Left lobe of liver (tissue), 2 donors: ENCODE measurements at places on chromosomes 2 and 18.

DNA sequence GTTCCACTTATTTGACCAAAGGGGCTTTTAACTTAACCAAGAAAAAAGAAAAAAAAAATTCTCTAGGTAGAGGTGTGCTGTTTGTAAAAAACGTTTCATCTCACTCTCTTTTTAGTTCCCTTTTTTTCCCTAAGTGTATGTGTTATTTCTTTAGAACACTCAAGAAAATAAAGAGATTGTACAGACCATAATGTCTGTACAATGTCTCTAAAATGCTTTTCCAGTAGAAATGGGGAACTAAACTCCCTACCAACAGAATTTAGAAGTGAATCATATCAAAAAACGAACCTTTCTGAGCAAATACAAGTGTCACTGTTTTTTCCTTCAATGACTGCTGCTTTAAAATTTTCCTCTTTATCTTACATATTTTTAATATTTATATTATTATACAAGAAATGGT, 72.0 kb downstream of the CDH7 start:
- no peak for DNase-seq

DNA sequence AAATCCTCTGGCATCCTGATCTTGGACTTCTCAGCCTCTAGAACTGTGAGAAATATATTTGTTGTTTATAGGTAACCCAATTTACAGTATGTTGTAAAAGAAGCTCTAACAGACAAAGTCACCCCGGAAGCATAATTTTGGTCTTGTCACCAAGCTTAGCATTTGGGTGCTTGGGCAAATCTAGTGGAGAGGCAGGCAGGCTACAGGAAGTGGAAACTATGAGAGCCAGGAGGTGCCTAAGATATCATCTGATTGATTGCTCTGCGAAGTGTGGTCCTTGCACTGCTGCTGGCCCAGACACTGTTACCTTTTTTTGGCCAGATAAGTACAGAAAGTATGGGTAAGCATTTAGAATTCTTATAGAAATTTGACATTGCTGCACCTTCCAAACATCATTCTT, 102.9 kb downstream of the CDC42EP3 start:
- DNase-seq, result no peak

DNA sequence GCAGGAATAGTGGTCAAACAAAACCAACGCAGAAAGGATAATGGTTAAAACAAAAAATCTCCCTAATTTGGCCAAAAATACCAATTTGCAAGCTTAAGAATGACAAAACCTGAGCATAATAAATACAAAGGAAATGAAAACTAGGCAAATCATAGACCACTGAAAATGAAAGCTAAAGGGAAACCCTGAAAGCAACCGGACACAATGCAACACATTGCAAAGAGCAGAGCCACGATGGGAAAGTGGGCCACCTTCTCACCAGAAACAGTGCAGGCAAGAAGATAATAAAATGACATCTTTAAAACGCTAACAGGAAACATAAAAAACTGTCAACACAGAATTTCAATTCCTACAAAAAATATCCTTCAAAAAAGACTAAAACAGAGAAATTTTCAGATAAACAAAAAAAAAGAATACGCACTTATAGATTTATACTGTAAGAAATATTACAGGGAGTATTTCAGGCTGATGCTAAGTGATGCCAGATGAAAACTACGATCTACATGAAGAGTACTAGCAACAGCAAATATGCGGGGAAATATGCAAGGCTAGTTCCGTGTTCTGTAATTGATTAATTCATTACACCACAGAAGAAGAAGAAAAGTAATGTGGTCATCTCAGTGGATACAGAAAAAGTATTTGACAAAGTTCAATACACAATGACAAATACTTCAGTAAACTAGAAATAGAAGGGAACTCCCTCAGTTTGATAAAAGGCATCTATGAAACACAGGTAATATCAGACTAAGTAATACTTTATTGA, 239.5 kb downstream of the L3MBTL4 start:
- DNase-seq, result no peak

- DNase-seq, result no peak
These were observed 205.9 kb downstream of the SNTG2 start for GRCh38 chr2:1156531-1156930.

GRCh38 chr2:46796843-46797625, 118.6 kb downstream of the MCFD2 start:
- DNase-seq, result no peak

- no peak for DNase-seq
These were observed 335.4 kb upstream of the CDH2 start for GRCh38 chr18:28512357-28512756.

DNA sequence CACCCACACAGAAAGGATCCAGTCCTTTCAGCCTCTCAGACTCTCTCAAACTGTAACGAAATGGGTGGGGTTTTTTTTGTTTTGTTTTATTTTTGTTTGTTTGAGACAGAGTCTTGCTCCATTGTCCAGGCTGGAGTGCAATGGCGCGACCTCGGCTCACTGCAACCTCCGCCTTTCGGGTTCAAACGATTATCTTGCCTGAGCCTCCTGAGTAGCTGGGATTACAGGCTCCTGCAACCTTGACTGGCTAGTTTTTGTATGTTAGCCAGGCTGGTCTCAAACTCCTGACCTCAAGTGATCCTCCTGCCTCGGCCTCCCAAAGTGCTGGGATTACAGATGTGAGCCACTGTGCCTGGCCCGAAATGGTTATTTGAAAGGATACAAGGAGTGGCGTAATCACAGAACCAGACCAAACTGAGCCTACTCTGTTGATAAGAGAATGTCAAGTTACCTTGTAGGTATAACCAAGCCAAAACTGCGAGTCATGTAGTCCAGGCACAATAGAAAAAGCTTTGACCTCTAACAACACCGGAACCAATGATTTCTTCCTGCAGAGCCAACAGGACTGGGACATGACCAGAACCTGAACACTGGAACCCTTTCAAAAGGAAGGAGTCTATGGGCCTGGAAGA, 72.5 kb downstream of the NCAPH start:
- no peak for DNase-seq

GRCh38 chr2:200455958-200456421, 53.9 kb downstream of the KCTD18 start:
- no peak for DNase-seq

GRCh38 chr18:55083461-55083860, 124.2 kb upstream of the CCDC68 start:
- DNase-seq, result no peak

- no peak for DNase-seq
These were observed 506.2 kb upstream of the TMEFF2 start for GRCh38 chr2:192700934-192701333.

DNA sequence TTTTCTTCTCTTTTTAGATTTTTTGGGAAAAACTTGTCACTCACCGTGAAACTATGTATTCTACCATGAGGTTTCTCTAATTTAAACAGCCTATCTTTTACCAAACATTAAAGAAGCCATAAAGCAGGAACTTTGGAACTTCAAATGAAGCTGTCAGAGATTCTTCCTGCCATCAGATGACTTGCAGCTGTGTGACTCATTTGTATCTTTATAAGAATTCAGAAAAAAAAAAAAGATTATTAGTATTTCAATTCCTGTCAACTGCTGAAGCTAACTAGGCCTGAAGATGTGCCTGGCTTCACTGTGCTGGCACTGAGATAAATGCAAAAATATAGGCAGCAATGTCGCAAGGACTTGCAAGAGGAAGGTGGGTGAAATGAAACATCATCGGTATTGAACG, 1399.1 kb upstream of the PIK3C3 start:
- DNase-seq, result no peak

DNA sequence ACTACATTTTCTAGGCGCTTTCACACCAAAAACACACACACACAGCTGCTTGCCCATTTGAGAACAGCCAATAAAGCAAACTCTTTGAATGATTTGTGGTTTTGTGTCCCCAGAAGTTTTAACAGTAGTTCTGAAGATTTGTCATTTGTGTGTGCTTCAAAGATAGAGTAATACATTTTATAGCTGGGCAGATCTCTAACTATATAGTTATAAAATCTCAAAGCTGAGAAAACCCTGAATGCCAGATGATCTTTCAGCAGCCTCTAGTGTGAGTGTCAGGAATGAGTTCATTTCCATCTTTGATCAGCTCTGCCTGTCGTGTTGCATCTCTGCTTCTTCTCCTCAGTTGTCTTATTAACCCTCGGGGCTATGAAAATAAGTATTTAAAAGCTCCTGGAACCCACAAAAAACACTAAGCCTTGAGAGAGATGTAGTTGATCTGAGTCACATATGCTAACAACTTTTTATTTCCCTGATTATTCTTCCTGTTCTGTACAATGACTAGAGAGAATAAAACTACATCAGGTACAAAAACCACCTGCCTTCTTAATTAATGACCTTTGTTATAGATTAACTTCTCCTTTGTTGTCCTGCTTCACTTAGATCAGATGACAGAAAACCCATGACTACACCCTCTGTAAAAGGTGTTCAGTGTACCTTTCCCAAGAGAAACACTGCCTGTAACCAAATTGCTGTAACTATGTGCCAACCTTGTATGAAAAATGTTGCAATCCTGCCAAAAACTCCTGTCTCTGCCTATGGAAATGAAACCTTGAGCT, 30.0 kb upstream of the SLC3A1 start:
- no peak for DNase-seq

DNA sequence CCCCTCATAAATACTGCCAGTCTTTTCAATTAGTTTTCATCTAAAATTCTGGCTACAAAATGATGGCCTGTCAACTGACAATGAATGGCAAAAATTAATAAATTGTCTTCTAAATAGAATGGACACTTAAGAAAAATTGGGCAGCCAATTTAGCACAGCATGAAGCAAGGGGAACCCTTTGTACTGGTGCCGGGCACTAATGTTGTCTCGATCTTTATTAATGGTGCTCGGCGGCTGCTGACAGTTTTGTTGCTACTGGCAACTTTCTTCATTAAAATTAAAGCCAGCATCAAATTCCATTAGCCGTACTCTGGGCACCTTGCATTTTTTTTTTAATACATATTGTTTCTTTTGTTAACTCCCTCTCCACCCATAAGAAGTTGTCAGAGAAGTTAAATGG, 309.3 kb downstream of the GBX2 start:
- no peak for DNase-seq

- DNase-seq, result peak; percentile 61
These were observed 35.4 kb downstream of the FASTKD2 start for GRCh38 chr2:206800506-206801417.

DNA sequence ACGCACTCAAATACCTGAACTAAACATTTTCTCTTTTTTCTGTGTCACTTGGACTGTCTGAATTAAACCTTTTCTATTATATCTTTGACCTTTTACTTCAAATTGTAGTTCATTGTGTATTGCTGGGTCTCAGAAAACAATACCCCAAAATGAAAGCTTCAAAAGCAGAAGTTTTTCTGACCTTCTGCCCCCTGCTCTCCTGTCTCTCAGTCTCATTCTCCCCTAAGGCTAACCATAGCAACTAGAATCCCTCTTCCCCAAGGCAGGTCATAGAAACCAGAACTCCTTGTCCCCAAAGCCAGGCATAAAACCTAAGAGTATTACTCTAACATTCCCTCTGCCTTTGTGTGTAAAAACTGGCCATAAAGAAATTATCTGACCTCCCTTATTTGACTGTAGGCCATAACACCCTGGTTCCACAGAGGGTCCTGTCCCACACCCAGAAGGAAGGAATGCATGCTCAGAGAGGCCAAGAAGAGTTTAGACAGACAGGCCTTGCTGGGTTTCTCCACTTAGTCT, 93.5 kb upstream of the B3GNT2 start:
- no peak for DNase-seq

- DNase-seq, result no peak
These were observed 23.8 kb upstream of the TXNDC2 start for GRCh38 chr18:9861933-9862332.

DNA sequence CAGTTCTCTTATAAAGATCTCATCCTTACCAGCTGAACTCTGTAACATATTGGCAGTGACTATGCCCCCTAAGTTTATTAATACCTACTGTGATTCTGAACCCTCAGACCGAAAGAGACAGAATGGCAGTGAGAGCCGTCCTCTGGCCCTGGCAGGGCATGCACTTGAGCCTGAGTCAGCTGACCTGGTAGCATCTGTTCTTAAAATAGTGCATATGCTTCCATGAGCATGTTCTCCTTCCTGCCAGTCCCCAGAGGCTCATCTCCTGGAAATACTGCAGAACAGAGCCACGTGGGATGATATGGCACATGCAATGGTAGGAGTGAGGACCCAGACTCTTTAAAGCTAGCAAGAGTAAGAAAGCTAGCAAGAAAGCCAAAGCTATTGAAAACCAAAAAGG, 59.0 kb downstream of the RASGRP3 start:
- DNase-seq, result no peak

- DNase-seq, result no peak
These were observed 30.6 kb upstream of the EPG5 start for GRCh38 chr18:45997700-45998151.

DNA sequence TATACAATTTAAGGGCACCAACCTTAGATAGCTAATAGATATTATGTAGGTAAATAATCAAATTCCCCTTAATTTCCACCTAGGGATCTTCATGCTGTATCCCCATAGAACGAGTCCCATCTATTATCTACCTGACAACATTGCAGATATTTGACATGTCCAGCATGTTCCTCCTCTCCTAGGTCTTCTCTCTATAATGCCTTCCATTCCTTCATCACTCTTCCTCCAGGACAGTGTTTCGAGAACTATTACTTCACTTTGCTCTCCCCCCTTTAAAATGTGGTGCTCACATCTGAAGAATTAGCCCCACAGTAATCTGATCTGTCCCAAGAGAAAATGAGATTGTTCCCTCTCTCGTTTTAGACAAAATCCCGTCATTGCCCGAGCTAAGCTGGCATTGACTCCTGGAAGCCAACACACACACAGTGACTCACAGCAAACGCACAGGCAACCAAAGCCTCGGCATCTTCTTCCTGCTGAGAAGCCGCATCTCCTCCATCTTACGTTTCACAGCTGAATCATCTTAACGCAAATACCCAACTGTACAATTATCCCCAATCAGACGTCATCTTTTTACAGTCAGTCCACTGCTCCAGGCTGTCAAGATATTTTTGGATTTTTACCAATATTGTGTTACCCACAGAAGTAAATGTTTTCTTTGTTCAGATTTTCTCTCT, 162.9 kb upstream of the AGAP1 start:
- DNase-seq, result no peak

- DNase-seq, result no peak
These were observed 47.8 kb upstream of the ODC1 start for GRCh38 chr2:10495988-10496313.

GRCh38 chr2:189613077-189613636, 32.6 kb upstream of the SLC40A1 start:
- DNase-seq, result no peak
